K562 (cell line): ENCODE measurements at places on chromosomes 12 and 14. TPM values are rescaled to one million over a fixed set of nuclear protein-coding genes. Genes with fewer than 3 reads are reported as not detected.

FBXO33 gene
- 4.2 and 4.4 TPM in 2 replicates for polyA plus RNA-seq

MANSC4 gene
- not detected in 2 replicates for polyA plus RNA-seq

MYF5 gene
- not detected in 2 replicates for polyA plus RNA-seq

IL31 gene
- polyA plus RNA-seq = not detected in 2 replicates

IL22 gene
- not detected in 2 replicates for polyA plus RNA-seq

TBX3 gene
- polyA plus RNA-seq = 0.19 and 0.35 TPM in 2 replicates

DDX51 gene
- 30.2 and 30.4 TPM in 2 replicates for polyA plus RNA-seq

PMCH gene
- polyA plus RNA-seq = not detected in 2 replicates

FOXM1 gene
- polyA plus RNA-seq = 18.5 and 18.7 TPM in 2 replicates

PIWIL1 gene
- not detected in 2 replicates for polyA plus RNA-seq

WNT1 gene
- polyA plus RNA-seq = 0.38 TPM in 1 of 2 replicates, not detected in the other

PPTC7 gene
- 15.2 and 16.9 TPM in 2 replicates for polyA plus RNA-seq
